ENCODE measurements at places on chromosomes 12 and 14.

GRCh38 chr12:124437121-124437520 lies 130.3 kb downstream of the NCOR2 start:
- no peak for DNase-seq

DNA sequence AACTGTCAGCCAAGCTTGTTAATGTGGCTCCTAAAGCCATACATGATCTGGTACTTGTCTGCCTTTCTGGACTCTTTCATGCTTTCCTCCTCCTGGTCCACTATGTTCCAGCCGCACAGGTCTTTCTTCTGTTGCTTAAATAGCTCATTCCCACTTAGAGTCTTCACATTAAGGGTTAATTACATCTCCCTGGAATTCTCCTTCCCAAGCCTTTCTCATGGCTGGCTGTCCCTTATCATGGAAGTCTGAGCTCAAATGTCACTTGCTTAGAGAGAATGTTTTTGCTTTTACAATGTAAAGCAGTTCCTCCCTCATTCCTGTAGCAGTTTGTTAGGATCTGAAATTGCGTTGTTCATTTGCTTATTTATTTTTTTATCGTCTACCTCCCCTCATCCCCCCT lies 199.6 kb downstream of the TRHDE start:
- no peak for DNase-seq

DNA sequence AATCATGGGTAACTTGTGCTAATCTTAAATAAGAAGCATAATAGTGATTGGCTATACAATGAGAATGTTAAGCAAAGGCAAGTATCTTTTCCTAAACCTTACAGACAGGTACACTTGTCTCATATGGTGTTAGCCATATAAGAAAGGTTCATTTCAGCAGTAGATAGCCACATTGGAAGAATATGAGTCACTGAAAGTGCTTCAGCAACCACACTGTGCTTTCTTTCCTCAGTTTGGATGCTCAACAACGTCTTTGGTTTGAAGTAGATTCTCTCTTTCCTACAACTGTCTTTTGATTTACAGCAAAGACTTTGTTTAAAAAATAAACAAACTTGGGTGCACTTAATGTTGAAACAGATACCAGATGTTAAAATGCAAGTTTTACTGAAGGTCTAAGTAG lies 8.9 kb downstream of the DDHD1 start:
- DNase-seq, result no peak

DNA sequence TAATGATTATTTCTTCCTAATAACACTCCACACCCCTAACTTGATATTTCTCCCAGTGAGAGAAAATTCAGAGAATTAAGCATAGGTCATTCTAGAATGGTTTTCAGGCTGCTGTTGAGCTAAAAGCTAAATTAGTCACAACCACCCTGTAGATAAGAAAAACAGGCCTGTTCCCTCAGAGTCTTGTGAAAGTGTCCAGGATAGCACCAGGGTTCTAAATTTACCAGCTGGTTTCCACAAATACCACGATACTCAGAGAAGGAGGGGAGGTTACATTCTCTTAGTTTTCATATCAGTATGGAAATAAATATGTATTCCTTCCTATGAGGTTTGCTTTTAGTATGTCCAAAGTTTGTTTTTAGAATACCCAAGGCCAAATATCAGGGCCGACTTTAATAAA lies 66.0 kb upstream of the YARS2 start:
- no peak for DNase-seq

DNA sequence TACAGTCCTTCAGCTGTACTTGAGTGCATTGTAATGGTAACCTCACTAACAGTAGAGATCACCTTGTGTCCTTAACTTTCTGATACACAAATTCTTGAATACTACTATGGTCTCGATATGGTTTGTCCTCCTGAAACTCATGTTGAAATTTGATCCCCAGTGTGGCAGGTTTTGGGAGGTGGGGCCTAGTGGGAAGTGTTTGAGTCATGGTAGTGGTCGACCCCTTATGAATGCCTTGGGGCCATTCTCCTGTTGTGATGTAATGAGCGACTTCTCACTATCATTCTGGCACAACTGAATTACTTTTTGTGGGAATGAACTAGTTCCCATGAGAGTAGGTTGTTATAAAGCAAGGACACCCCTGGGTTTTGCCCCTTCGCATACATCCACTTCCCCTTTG lies 52.3 kb downstream of the IPO8 start:
- DNase-seq, result no peak

GRCh38 chr14:24013654-24014514 lies 25.2 kb downstream of the DHRS4L2 start:
- peak; percentile 45 for DNase-seq

Data from NCI-H187 treated with DMSO at 0.1 percent for 48 hours (cell line).